ENCODE measurements at places on chromosomes 7 and 10. TPM values are rescaled to one million over a fixed set of nuclear protein-coding genes. Genes with fewer than 3 reads are reported as not detected.

GRCh38 chr10:121525251-121526134 lies 72.8 kb downstream of the FGFR2 start:
- DNase-seq = no peak

GRCh38 chr10:129078746-129079145 lies 388.3 kb upstream of the MGMT start:
- DNase-seq = no peak

GRCh38 chr10:63788152-63788821 lies 267.1 kb downstream of the REEP3 start:
- DNase-seq = no peak

DNA sequence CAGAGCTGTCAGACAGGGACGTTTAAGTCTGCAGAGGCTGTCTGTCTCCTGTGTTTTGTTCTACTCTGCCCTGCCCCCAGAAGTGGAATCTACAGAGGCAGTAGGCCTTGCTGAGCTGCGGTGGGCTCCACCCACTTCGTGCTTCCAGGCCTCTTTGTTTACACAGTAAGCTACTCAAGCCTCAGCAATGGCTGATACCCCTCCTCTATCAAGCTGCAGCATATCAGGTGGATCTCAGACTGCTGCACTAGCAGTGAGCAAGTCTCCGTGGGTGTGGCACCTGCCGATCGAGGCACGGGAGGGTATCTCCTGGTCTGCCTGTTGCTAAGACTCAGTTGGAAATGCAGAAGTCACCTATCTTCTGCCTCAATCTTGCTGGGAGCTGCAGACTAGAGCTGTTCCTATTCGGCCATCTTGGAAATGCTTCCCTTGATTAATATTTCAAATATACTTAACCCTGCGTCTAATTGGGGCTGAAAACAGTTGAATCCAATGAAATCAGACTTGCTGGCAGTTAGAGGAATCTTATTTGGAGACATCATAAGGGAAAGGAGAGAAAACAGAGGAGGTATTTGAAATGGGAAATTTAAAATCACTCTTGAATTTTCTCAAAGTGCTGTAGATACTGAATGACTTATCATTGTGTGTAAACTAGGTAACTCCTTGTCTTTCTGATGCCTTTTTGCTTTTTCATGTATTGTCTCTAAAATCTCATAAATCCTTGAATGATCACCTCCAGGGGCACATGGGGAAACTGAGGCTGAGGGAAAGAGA lies 13.8 kb upstream of the CYP3A5 start:
- DNase-seq = no peak

DNA sequence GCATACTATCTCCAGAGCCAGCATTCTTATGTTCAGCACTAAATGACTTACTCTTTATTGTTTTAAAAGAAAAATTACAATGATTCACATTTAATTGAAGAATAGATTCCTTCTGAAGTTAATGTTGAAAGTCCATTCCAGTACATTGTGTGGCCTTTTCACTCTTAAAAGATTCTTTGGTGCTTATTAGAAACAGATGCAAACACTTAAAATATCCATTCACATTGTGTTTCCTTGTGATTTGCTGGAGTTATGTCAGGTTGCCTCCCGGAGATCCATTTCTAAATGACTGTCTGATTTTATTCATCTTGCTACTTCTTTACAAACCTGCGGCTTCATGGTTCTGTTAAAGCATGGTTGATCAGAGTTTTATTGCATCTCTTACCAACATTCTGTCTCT lies 152.8 kb downstream of the FOXP2 start:
- no peak for DNase-seq

LRRC17 gene
- 964 TPM for polyA plus RNA-seq

- no peak for DNase-seq
These were observed 300.6 kb downstream of the PLXNA4 start for GRCh38 chr7:132275416-132276233.

- no peak for DNase-seq
These were observed 253.3 kb downstream of the IPMK start for GRCh38 chr10:58014436-58014835.

- peak; percentile 81 for DNase-seq
These were observed 286.8 kb downstream of the PARD3 start for GRCh38 chr10:34528320-34528719.

DNA sequence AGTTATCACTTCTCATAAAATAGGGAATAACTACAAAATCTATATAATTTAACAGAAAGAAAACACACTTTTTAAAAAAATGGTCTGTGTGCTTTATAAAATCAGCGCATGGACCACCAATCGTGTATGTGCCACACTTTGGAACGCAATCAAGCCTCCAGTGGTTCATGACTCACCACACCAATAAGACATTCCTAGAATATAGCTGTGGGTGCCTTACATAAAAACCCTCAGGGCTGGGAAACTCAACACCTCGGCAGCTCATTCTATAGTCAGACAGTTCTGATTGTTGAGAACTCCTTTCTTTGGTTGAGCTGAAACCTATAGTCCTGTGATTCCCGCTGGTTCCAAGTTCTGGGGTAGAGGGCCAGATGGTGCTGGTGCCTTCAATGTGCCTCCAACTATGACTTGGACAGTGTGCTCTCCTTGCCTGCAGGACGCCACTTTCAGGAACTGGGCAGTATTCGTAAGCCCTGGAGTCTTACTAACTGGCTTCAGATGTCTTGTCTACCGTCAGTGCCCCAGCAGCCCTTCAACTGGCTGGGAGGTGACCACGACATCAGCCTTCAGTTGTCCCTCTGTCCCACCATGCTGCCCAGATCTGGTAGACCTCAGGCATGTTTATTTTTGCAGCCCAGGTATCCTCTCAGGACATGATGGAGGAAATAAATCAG lies 135.7 kb upstream of the GDF10 start:
- peak; percentile 70 for DNase-seq

DNA sequence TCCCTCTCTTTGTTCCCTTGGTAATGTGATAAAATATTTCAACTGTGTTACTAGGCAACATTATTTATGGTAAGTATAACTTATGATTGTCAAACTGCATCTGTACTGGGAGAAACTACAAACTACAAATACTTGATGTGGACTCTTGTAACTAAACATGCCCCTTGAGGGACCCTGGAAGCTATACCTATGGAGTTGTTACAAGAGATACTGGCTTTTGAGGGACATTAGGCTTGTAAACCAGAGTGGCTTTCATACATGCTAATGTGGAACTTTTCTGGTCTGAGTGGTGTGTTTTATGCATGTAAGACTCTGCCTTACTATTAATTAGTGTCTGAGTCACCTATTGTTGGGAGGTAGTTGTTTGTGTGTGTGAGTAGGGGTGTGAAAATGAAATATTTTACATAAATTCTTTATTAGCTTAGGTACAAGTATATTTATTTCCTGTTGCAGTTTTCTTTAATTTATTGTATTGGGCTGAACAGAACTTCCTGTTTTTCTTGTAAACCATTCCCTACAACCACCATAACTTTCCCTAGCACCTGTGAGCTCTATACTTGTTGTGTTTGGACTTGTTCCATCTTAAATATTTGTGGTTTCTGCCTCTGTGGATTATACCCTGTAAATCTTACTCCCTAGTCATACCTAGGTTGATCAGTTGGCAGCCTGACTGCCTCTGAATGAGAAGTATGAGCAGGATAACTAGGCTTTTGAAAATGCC lies 49.8 kb downstream of the STK31 start:
- no peak for DNase-seq

GRCh38 chr7:127239814-127240213 lies 12.9 kb downstream of the GRM8 start:
- no peak for DNase-seq

SPDYE2 gene
- polyA plus RNA-seq = not detected

GRCh38 chr7:97025983-97026714 lies 1.5 kb upstream of the DLX5 start:
- DNase-seq = no peak

DNA sequence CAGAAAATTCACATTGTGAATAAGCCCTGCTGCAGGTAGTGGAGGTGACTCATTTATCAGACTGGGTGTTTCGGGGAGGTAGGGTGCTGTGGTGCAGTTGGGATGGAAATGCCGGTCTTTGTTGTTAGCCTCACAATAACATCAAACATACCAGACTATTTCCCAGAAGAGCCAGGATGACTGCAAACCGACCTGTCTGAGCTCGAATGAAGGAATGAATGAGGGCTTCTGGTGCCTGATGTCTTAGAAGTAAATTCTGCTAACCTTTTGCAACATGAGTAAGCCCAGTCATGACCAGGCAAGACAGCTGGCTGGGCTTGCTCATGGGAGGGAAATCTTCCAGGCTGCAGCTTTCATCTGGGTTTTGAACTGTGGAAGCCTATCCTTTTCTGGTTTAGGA lies 2.4 kb upstream of the VDAC2 start:
- no peak for DNase-seq

GRCh38 chr10:32266979-32267378 lies 80.0 kb downstream of the EPC1 start:
- DNase-seq = no peak

DNA sequence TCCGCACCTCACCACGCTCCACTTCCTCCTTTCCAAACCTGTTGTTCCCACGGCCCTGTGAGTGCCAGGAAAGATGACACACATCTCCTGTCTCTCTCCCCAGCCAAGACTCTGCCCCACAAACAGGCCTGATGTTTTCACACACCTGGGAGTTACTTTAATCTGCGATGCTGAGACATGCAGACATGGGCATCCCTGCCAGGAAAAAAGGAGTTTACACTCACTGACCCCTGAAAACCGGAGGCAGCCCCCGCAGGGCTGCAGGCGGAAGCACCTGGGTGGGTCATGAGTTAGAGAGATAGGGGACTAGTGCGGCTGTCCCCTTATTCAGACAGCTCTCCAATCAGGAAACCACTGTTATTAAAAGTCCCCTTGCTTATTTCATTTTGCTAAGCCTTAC lies 106.4 kb upstream of the CARD11 start:
- no peak for DNase-seq

TIMM23B gene
- 16.6 TPM for polyA plus RNA-seq

- no peak for DNase-seq
These were observed 98.1 kb upstream of the RSU1 start for GRCh38 chr10:16915300-16915699.

PTN gene
- polyA plus RNA-seq = 136 TPM

- no peak for DNase-seq
These were observed 19.6 kb upstream of the INPP5A start for GRCh38 chr10:132517951-132518521.

GRCh38 chr10:47061776-47062175 lies 150.5 kb downstream of the PTPN20 start:
- DNase-seq = no peak

DNA sequence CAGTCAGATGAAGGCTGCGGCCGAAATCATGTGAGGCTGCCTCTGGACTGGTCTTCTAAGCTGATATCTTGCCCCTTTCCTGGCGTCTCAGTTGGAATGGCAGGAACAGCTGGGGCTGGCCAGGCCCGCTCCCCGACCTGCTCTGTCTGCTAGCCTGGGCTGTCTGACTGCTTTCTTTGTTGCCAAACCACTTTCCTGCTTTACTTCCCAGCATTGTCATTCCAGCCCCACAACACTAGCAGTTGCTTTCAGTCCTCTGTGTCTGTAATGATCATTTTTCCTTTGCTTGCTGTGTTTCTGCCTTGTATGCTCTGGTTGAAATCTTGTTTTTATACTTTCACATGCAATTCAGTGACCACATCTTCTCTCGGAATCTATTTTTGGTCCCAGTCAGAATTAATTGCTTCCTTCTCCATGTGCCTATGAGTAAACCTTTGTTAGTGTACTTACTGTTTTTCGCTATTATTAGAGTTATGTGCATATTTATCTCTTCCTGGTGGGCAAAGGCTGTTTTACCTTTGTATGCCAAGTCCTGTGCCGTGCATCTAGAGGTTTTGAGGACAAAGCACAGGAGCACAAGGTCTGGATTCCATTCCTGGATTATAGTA lies 21.6 kb downstream of the PRPF18 start:
- no peak for DNase-seq

PLEKHS1 gene
- not detected for polyA plus RNA-seq

RADIL gene
- polyA plus RNA-seq = 0.07 TPM

DCLRE1A gene
- 4.4 TPM for polyA plus RNA-seq

COL1A2 gene
- 4,815 TPM for polyA plus RNA-seq

GRCh38 chr10:9254353-9254752 lies 1199.9 kb downstream of the GATA3 start:
- DNase-seq = peak; percentile 15

DNA sequence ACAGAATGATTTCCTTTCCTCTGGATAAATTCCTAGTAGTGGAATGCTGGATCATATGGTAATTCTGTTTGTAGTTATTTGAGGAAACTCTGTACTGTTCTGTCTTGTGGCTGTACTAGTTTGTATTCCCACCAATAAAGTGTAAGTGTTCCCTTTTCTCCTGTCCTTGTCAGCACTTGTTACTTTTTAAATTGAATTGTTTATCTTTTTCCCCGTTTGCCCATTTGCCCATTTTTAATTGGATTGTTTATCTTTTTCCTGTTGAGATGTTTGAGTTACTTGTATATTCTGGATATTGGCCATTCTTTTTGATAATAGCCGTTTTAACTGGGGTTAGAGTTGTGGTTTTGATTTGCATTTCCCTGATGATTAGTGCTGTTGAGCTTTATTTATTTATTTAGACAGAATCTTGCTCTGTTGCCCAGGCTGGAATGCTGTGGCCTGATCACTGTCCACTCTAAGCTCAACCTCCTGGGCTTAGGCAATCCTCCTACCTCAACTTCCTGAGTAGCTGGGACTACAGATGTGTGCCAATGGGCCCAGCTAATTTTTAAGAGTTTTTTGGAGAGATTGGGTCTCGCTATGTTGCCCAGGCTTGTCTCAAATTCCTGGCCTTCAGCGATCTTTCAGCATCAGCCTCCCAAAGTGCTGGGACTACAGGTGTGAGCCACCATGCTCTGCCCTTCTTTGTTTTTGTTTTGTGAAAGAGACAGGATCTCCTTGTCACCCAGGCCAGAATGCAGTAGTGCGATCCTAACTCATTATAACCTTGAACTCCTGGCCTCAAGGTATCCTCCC lies 23.0 kb downstream of the BMPR1A start:
- DNase-seq = no peak

DNA sequence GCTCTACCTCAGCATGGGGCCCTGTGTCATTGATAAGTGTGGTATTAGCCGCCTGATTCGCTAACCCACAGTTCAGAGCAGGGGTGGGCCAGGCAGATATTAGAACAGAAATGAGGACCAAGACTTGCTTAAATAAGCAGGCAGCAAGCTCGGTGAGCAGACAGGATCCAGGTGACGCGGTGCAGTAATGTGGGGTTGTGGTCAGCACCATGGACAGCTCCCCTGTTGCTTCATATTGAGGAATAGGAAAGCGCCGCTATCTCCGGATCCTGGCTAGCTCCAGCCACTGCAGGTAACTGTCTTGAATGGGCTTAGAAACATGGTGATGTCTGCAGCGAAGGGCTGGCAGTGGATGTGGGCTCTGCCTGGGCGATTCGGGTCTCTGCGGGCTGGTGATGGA lies 51.3 kb upstream of the GPR26 start:
- no peak for DNase-seq

DPYSL4 gene
- 9.0 TPM for polyA plus RNA-seq

- no peak for DNase-seq
These were observed 69.7 kb upstream of the PPP1R3C start for GRCh38 chr10:91702620-91703019.

DNA sequence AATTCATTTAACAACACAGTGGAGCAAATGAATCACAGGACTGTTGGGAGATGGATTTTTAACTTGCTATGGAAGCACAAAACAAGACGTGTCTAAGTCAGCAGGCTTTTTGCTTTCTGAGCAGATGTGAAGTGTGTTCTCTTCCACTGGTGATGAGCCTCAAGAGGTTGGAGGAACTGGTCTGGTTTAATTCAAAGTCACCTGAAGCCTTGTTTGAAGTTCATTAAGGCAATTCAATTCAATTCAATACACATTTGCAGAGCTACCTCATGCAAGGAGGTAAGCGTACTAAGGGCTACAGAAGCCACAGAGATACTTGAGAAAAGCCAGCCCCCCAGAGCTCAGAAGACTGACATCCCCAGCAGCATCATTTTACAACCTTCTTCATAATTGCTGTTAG lies 68.4 kb upstream of the PALS2 start:
- no peak for DNase-seq

GRCh38 chr7:157228864-157229422 lies 90.2 kb downstream of the UBE3C start:
- no peak for DNase-seq

Data from AG04450 (cell line).